ENCODE measurements at places on chromosomes 5 and 9.
A peak's percentile ranks its signal among the peaks of the same experiment; 100 is the strongest.

- no peak for DNase-seq
Measured at GRCh38 chr9:92685022-92685421, 15.1 kb upstream of the IPPK start.

DNA sequence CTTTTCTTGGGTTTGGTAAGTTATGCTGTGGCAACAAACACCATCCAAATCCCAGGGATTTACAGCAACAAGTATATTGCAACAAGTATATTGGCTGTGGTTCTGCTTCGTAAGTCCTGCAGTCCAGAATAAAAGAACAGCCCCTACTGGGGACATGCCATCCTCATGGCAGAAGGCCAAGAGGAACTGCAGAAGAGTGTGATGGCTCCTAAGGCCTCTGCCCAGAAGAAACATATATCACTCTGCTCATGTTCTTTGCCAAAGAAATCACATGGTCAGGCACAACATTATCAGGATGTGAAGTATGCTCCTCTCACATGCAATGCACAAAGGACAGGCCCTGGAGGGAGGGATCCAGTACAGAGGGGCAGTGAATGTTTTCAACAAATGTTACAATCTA, 159.6 kb upstream of the TAS2R1 start:
- DNase-seq: no peak

DNA sequence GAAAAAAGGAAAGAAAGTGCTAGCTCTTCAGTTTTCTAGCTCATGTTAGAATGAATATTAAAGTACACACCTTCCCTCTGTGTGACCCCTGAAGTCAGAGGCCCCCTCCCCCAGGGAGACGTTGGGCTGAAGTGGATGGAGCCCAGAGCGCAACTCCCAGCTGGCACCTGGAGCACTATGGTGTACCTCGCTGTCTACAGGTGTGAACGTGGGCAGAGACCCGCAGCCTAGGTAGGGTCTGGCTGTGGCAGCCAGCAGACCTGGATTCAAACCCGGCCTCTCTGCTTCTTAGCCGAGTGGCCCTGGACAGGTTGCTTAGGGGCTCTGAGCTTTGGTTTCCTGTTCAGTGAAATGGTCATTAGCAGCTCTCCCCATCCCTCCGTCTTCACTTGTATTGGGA, 6.3 kb downstream of the TOR2A start:
- DNase-seq: no peak

- DNase-seq: no peak
Measured at GRCh38 chr5:6858419-6858818, 145.2 kb downstream of the TENT4A start.

- DNase-seq: no peak
Measured at GRCh38 chr9:130445268-130445983, 665 bp downstream of the ASS1 start.

DNA sequence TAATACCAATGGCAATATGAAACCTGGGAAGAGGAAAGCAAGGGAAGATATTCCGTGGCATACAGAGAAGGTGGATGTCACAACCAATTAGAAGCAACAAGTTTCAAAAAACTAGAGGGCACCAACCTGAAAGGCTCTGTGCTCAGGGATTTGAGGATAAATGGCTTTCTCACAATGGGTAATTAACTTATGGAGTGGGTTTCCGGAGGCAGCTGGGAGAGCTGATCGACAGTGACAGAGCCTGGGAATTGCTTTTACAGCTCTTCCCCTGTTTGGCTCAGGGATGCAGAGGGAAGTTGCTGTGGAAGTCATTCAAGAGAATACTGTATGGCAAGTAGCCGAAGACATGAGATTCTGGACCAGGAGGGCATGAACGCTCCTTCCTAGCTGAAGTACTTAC, 237.0 kb downstream of the KIF4B start:
- no peak for DNase-seq

DNA sequence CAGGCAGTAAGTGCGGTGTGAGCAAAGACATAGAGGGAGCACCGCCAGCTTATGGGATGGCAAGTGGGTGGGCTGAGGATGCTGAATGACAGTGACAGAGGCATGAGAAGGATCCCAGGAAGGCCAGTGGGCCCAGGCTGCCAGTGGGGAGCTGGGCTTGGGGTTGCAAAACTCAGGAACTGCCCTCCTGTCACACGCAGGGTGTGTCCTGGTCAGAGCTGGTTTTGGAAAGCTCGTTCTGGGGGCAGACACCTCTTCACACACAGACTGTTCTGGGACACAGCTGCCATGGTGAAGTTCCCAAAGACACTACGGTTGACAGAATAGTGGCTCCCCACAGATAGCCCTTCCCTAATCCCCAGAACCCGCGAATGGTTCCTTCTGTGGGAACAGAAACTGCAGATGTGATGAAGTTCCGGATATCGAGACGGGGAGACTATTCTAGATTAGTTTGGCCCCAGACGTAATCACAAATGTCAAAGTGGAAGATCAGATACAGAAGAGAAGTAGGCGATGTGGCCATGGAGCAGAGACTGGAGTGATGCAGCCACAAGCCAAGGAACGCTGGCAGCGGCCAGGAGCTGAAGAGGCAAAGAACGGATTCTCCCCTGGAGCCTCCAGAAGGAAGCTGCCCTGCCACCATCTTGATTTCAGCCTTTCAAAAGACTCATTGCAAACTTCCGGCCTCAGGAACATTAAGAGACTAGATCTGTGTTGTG, 159.0 kb downstream of the COL23A1 start:
- DNase-seq: no peak

DNA sequence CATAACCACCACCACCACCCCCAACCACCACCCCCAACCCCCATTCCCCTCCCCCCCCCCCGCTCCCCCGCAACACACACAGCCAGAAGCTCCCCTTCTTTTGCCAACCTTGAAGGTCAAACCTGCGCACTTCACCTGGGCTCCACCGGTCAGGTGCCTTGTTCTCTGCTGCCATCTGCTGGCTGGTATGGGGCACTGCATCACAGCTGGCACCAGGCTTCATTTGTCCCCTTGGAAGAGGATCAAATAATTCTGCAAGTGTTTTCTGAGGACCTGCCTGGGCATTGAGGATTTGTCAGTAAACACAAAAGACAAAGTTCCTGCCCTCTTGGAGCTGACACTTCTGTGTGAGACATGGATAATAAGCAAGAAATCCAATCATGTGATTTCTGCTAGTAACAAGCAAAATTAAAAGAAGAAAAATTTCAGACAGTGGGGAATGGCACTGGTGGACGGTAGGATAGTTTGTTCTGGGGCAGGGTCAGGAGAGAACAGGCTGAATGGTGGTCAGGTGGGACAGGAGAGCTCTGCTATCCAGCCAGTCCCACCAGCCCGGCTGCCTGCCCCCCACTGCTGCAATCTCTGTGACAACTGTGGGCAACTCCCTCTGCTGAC, 55.6 kb upstream of the LMX1B start:
- peak; percentile 55 for DNase-seq

DNA sequence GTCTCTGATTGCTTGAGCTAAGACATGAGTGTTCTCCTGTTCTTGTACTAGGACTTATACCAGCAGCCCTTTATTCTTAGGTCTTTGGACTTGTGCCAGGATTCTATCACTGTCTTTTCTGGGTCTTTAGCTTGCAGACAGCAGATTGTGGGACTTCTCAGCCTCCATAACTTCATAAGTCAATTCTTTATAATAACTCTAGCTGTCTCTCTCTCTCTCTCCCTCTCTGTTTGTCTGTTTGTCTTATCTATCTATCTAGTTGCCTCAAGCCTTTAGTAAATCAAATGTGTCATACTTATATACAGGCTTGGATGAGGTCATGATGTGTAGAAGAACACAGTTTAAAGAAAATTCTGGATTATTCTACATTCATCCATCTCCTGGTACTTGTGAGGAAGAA, 11.5 kb upstream of the ANKRD55 start:
- DNase-seq: no peak

DNA sequence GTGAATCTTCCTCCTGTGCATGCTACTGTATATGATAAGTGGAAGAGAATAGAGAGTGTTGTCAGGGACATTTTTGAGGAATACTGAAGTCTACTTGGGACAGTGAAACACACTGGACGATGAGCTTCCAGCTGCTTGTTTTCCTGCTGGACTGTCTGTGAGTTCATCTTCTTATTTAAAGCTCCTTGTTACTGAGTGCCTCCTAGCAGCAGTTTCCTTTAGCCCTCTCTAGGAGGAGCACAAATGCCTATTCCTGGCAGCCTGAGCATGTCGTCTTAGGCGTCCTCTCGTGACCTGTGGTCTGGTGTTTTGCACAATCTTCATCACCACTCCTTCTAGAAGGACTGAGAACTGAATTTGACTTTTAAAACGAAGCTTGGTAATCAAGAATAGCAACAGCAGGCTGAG, 43.8 kb downstream of the ANKRD33B start:
- no peak for DNase-seq

DNA sequence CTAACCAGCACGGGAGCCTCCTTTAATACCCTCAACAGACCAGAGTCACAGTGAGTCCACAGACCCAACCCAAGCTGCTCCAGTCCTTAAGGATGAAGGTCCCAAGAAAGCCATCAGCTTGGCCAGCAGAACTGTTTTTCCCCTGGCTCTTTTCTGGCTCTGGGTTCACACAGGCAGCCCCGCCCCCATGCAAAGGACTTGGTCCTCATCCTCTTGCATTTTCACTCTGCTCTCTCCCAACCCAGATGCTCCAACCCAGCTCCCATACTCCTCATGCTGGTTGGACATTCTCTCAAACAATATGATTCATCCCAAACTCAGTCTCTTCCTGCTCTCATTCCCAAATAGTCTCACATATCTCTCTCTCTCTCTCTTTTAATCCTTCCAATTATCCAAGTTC, 74.2 kb upstream of the SPOCK1 start:
- DNase-seq: no peak

DNA sequence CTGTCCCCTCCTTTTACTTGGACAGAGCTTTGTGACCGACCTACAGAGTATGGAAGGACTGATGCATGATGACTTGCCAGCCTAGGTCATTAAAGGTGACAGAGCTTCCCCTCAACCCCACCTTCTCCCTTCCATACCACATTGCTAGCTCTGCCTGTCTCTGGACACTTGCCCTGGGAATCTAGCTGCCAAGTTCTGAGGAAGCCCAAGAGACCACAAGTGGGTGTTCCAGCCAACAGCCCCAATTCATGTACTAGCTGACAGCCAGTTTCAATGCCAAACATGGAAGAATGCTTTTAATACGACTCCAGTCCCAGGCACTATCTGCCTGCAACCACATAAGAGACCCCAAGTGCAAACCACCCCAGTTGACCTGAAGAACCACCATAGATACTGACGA, 477.1 kb downstream of the SPOCK1 start:
- no peak for DNase-seq

- no peak for DNase-seq
Measured at GRCh38 chr9:68627594-68627993, 77.4 kb upstream of the PIP5K1B start.

DNA sequence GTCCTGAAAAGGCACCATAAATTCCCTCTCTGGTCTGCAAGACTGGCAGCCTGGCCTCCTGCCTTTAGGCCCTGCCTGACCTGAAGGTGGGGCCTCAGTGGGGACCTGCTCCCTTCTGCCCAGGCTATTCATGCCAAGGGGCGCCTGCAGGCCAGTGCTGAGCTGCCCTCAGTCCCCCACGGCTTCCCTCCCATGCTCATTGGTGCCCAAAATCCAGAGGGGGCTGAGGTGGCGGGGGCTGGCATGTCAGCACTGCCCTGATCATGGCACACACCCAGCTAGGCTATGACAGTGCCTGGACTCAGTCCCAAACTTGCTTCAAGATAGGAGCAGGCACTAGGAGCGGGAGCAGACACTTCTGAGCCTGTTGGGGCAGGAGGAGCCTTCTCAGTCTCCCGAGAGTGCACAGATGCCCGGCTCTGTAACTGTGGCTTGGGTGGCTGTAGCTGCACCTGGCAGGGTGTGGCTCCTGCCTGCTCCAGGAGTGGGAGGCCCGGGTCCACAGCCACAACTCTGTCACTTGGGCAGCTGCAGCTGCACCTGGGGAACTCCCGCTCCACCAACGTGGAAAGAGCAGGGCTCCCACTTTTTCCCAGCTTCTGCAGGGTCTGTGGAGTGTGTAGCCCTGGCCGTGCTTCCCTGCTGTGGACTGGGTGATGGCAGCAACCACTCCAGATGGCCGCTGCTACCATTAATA, 49.0 kb downstream of the NDUFAF2 start:
- no peak for DNase-seq

DNA sequence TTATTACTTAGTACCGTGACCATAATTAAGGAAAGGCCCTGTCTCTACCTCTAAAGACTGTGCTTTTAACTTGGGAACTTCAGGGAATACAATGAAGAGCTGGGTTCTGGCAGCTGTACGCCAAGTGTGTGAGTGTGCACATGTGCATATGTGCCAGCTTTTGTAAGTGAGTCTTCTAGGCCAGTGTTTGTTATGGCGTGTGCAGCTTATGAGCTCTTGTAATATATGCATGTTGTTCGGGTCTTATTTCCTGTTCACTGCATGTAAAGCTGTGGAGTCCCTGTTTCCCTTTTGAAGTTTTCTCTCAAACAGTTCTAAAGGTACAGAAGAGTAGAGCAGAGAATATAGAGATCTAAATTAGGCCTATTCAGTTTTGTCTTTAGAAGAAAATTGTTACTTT, 30.5 kb downstream of the TGFBR1 start:
- DNase-seq: no peak

GRCh38 chr5:81786496-81786895, 35.6 kb upstream of the SSBP2 start:
- no peak for DNase-seq

GRCh38 chr5:112238473-112238872, 180.6 kb downstream of the EPB41L4A start:
- peak; percentile 10 for DNase-seq

DNA sequence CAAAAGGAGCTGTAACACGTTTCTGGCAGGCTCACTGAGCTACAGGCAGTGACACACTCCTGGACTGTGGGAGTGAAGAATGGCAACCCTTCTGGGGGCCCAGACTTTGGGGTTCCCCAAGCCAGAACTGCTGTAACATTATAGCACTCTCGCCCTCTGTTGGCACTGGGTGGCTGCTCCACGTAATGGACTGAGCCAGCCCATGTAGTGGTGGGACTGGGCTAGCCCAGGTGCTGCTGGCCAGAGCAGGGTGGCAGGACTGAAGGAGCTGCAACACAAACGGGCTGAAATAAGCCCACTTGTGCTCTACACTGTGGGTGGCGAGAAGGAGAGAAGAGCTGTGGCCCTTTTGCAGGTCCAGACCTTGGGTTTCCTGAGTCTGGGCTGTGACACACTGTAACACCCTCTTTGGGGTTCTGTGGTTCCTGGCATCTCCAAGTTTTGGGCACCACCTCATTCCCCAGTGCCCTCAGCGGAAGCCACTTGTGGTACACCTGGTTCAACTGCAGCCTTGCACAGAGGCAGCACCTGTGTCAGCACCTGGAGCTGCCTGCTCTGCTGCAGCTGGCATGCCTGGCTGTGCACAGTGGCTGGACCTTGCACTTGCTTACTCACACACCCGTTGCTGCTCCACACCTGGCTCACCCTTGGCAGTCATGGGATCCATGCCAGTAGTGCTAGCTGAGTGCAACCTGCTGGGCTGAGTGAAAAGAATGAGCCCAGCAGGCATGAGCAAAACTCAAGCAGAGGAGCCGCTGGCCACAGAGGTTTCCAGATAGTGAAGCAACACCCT, 95.0 kb upstream of the PRR16 start:
- DNase-seq: no peak

DNA sequence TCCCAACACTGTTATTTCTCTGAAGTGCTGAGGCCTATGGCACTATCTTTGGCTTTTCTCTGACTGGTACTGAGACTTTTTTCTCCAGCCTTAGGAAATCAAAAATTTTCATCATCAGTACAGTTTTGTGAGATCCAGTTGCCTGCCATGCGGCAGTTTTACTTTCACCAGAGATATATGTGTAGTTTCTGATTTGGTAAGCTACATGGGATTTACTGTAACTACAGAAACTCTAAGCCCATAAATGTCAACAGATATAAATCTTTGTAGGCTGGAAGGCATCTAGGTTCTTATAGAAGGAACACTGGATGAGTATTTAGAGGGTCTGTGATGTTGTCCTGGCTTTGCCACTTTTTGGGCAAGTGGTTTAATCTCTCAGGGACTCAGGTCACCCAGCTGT, 69.0 kb downstream of the DOCK2 start:
- DNase-seq: no peak

Data from immature natural killer cell (primary cell).